Left colon (tissue), 2 donors: ENCODE measurements at places on chromosomes 7 and 10. TPM values are rescaled to one million over a fixed set of nuclear protein-coding genes. Genes with fewer than 3 reads are reported as not detected.

Gene SPDYE6
- not detected for total RNA-seq

Gene CPN1
- total RNA-seq: not detected

Gene NME8
- not detected for total RNA-seq

Gene TMEM196
- total RNA-seq: not detected

Gene TRA2A
- 63.9 TPM for total RNA-seq

DNA sequence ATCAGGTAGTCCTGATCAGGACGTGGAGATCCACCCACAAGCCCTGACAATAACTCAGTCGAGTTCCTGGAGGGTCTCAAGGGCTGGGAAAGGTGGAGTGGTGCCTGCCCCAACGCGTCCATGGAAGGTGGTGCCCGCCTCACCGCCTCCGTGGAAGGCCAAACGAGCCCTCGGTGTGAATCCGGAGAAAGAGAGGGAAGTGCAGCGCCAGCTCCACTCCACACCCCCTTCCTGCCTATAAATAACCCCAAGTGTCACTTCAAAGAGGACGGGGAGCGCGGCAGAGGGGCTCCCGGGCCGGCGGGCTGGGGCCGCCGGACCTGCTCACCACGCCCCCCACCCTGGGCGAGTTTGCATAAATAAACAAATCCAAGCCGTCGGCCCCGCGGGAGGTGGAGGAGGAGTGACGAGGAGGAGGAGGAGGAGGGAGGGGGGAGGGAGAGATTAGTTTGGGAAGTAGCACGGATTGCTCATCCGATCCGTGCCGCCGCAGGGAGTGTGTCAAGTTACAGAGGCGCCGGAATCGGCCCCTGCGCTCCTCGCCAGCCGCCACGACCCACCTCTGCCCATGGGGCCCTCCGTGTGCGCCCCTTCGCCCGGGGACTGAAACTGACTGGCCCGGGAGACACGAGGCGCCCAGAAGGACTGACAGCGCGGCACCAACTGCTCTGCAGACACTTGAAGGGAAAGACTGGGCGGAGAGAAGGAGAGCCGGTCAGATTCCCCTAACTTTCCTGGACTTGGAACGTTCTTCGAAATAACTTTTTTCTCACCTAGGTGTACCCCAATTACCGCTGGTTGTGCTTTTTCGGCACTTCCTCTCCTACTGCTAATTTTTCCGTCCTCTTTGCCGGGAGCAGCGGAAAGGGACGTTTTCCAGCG lies at the start of gene COL13A1:
Gene COL13A1, plus strand, starts transcription at position 473 of the 882 bp plus-strand sequence. CDS start 518 bp downstream, outside the sequence.
- no peak for DNase-seq

DNA sequence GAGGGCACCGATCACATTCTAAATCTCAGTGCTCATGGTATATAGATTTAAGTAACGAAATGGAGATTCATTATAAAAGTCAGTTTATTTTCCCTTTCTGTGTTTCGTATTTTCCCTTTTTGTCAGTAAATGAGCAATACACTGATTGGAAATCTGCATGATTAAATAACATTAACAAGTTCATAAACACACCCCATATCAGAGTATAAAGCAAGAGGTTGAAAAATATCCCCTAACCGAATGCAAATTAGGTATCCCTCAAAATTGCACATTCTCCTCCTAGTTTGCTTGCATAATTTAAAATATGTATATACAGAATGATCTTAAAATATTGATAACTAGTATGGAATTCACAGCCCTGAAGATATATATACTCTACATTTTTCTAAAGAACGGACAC lies 64.6 kb downstream of the SLC37A3 start:
- no peak for DNase-seq

DNA sequence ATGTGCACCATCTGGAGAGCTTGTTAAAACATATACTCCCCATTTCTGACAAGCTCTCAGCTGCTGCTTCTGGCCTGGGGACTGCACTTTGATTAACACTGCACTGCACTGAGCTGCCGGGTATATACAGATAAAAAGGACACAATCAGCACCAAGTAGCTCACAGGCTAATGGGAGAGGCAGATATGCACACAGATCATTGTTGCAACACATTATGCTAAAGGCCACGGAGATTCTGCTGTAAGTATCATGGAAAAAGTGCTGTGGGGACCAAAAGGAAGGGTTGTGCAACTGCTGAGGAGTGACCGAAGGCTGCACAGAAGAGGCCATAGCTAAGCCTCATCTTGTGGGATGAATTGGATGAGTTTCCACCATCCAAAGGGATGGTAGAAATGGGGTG lies 455.2 kb downstream of the SORCS3 start:
- DNase-seq: no peak

- DNase-seq: peak; percentile 65
Observed at GRCh38 chr7:74252893-74253292, 1.3 kb downstream of the RFC2 start.

DNA sequence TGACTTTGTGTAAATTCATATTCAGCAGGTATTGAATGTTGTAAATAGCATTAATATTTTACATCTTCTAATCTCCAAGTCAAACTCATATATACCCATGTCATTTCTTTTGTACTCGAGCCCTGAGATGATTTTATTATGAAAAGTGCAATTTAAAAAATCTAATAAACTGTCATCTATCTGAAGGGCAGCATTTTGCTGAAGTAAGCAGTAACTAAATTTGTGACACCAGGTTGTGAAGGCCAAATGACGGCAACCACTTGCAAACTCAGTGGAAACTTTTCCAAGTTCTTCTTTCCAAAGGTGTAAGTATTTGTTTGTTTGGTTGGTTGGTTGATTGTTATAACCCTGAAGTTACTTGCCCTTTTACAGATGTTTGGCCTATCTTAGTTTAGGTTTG lies 188.3 kb downstream of the GPR37 start:
- no peak for DNase-seq

GRCh38 chr10:129878835-129879234 lies 85.2 kb downstream of the EBF3 start:
- no peak for DNase-seq

DNA sequence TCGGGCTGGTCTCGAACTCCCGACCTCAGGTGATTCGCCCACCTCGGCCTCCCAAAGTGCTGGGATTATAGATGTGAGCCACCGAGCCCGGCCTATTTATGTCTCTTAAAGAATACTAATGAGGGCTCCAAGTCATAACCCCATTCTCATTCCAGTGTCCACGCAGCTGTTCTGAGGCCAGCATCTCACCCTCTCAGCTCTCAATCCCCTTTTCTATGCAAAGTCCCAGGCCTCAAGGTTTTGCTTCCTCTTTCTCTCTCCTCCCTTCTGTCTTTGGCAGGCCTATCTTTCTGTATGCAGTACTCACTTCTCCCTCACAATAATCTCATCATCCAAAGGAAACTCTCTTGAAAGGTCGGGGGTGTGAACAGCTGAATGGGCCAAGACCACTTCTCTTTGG lies 28.0 kb upstream of the VSIR start:
- no peak for DNase-seq

DNA sequence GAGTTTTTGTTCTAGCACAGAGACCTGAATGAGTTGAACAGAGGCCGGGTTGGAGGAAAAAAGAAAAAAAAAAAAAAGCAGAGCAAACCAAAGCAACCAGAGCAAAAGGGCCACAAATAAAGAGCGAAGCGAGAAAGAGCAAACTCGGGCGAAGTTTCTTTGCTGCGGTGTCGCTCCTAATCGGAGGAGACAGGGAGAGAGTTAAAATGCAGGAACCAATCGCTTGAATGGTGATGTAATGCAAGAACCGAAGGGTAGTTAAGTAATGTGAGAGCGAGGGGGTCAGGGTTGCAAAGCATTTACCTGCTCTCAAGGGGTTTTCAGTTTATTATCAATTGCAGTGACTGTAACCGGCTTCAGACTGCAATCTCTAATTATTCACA lies 271.7 kb downstream of the TRIL start:
- DNase-seq: no peak

GRCh38 chr7:91827169-91827568 lies 53.3 kb downstream of the MTERF1 start:
- no peak for DNase-seq

GRCh38 chr7:101948650-101949049 lies 131.2 kb downstream of the CUX1 start:
- DNase-seq: no peak

DNA sequence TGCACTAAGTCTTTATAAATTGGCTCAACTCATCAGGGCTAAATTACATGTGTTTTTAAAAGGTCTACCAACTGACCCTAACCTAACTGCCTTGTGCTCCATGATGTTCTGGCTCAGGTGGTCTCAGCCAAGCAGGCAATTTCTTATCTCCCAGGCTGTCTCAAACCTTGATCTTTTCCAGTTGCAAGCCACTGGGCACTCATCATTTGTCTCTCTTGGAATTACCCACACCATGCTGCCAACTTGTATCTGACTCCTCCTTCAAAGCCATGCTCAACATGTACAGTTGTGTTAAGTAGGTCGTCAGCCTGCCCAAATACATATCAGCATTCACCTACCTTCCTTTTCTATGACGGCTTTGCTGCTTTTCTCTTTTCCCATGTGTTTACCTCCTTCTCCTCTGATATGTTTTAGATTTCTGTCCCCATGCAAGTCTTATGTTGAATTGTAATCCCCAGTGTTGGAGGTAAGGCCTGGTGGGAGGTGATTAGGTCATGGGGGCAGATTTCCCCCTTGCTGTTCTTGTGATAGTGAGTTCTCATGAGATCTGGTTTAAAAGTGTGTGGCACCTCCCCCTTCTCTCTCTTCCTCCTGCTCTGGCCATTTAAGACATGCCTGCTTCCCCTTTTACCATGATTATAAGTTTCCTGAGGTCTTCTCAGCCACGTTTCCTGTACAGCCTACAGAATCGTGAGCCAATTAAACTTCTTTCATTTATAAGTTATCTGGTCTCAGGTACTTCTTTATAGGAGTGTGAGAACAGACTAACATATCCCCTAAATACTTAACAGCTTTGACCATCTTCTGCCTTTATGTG lies 130.0 kb downstream of the ELAPOR2 start:
- DNase-seq: no peak

- no peak for DNase-seq
Observed at GRCh38 chr10:28806951-28807759, 129.8 kb downstream of the BAMBI start.

DNA sequence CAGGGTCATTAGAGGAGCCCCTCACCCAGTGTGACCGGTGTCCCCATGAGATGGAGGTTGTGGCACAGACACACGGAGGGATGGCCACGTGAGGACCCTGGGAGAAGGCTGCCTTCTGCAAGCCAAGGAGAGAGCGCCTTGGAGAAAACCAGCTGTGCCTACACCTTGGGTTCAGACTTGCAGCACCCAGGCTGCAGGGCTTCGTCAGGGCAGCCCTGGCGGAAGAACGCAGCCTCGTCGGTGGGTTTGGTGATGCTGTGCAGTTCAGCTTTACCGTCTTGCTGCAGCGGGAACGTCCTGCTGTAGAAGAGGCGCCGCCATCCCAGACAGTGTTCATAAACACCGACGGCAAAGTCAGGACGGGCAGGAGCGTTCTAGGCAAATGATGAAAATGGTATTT lies 89.3 kb downstream of the MGMT start:
- no peak for DNase-seq

GRCh38 chr7:12217311-12217710 lies 6.2 kb downstream of the TMEM106B start:
- no peak for DNase-seq
